ENCODE measurements at places on chromosomes 4 and X.

- no peak for DNase-seq
These were observed 6.3 kb downstream of the SLC49A3 start for GRCh38 chr4:682490-683172.

DNA sequence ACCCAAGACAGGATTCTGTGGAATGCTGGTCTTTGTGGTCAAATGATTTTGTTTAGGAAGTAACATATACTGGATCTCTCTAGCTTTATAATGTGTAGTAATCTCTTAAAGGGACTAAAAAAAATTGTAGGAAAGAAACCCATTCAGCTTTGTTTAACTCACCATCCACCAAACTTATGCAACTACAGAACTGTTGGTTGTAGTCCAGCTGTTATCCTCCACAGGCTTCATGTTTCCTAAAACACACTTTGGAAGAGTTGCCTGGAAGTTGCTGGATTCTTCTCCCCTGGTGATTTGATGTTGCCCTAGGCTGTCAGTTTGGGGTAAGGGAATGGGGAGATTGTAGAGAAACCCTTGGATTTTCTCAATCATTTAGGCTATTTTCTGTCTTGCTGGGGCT is 89.3 kb downstream of the RLIM start:
- DNase-seq, result no peak

DNA sequence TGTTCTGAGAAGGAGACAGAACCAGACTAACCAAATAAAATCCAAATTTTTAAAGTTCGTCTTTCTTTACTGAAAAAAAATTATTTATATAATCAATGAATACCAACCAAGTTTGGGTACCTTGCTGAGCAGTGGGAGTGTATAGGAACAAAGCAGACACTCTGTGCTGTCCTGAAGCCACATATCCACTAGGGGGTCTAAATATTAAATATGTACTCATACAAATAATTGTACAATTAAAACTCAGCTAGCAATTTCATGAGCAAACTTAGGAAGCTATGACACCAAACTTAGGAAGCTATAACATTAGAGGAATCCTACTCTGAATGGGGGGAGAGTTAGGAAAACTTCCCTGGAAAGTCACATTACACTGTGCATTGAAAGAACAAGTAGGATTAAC is 582.0 kb upstream of the EPHA5 start:
- no peak for DNase-seq

GRCh38 chrX:13369256-13370030 is 49.6 kb upstream of the ATXN3L start:
- no peak for DNase-seq

DNA sequence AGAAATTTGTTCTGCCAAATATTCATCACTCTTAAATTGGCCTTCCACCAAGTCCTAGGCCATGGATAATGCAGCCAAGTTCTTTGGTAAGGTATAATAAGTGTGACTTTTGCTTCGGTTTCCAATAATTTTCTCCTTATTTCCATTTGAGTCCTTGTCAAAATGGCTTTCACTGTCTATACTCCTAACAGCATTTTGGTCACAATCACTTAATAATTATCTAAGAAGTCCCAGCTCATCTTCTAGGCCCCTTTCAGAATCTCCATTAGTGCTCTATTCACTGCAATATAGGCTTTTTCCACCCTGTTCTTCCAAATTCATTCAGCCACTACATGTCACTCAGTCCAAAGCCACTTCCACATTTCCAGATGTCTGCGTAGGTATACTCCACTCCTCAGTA is 51.0 kb upstream of the SPIN4 start:
- DNase-seq, result no peak

DNA sequence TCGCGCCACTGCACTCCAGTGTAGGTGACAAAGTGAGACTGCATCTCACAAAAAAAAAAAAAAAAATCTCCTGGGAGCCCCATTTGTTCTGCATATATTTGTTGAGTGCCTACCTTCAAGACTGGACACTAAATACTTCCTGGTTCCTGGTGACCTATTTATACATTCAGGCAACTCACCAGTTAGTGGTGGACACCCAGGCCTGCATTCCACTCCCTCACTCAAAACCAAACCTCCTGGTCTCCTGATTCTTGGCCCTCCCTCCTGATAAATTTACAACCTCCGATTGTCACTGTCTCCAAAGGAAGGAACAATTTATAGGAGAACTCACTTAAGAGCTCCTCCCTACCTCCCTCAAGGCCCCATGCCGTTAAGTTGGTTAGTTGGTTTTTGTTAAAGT is 3.1 kb downstream of the SYAP1 start:
- DNase-seq, result no peak

- DNase-seq, result no peak
These were observed at the start of gene KIT for GRCh38 chr4:54657551-54658251. TSS of gene KIT (plus strand) at chr4:54657957. CDS start at chr4:54658015, 58 bp downstream.

GRCh38 chr4:41653523-41653922 is 95.0 kb downstream of the PHOX2B start:
- DNase-seq, result no peak

GRCh38 chr4:112968451-112969159 is 80.8 kb upstream of the ANK2 start:
- no peak for DNase-seq

- DNase-seq, result no peak
These were observed 336.4 kb upstream of the RASGEF1B start for GRCh38 chr4:81808011-81808672.

DNA sequence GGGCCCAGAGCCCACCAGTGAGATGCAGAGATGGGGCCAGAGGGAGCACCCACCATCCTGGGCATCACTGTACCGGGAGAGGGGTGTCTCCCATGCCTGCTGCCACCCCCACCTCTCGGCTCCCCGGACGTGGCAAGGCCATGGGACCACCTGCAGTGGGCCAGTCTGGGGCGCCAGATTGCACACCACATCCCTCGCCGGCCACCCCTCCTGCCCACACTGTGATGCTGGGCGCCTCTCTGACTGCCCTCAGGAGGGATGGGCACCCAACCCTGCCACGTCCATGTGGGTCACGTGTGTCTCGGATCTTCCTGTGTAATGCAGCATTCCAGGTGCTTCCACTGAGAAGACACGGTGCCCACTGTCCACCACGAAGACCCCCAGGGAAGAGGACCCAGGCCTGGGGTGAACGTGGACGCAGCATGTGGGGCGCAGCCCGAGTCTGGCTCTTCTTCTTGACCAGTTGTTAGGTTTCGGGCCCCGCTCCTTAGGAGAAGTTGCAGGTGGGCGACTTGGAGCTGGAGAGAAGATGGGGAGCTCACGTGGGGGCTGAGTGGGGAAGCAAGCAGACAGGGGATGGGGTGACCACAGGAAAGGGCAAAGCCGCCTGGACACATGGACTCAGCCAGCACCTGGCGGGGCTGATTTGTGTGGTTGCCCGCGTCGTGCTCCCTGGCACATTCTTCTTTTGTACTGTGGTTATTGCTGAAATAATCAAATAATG is 47.7 kb downstream of the ZFYVE28 start:
- DNase-seq, result no peak

- DNase-seq, result no peak
These were observed 31.2 kb upstream of the RAB40A start for GRCh38 chrX:103550415-103551051.

DNA sequence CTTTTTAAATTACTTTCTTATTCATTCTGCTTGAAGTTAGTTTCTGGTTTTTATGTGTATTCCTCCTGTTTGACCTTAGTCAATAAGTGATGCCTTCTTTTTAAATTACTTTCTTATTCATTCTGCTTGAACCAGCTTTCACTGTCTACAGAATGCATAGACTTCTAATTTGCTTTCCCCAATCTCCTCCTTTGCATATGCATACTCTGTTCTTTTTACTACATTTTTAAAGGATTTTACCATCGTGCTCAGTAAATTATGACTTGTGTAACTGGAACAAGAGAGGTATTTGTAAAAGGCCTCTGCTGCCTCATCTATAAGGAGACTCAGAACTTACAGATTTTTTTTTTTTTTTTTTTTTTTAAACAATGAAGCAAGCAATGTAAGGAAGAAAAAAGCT is 228.7 kb downstream of the PPP3CA start:
- no peak for DNase-seq

DNA sequence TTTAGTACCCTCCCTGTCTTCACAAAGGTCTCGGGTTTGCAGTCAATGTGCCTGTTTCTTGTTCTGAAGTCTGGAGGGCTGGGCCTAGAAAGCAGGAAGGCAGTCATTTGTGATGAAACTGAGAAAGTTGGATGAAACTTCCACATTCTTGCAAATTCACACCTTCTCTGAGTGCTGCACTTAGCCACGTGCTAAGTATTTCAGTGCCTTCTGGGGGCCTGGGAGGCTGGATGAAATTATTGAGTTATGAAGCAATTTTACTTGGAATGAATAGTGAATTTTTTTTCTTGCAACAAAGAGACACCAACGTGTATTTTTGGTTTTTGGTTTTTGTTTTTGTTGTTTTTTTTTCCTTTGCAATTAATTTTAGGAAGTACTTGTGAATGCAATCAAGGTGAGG is 71.2 kb downstream of the MSX1 start:
- DNase-seq, result no peak

- no peak for DNase-seq
These were observed 2.1 kb upstream of the GPC4 start for GRCh38 chrX:133417364-133417763.

- DNase-seq, result no peak
These were observed 129.5 kb downstream of the LARP7 start for GRCh38 chr4:112766422-112766821.

GRCh38 chr4:169744601-169745000 is 13.1 kb downstream of the HPF1 start:
- no peak for DNase-seq

- no peak for DNase-seq
These were observed 39.2 kb downstream of the COPS4 start for GRCh38 chr4:83074086-83074704.

GRCh38 chrX:131977619-131978018 is 45.5 kb upstream of the STK26 start:
- no peak for DNase-seq

GRCh38 chr4:100289530-100289888 is 99.2 kb upstream of the DDIT4L start:
- no peak for DNase-seq

DNA sequence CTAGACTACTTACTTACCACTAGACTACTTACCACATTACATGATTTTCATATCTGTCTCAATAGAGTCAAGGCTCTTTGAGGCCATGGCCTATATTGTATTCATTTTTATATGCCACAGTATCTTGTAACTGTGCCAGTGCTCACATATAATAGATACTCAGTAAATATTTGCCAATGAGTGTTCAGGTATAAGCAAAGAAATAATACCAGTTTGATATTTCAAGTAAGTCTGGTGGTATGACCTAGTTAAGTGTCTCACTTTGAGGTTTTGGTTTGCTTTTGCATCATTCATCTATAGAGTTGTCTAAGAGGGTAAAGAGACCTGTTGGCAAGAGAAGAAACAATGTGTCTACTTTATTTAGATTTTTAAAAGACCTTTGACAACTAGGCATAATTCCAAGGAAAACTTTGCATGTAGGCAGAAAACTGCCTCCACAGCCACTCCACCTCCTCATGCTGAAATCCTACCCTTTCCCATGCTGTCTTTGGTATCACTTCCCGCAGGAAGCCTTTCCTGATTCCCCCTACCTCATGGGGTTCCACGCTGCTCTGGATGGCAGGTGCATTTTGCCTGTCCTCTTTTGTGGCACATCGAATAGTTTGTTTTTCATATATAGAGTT is 91.3 kb upstream of the KLHL13 start:
- no peak for DNase-seq

- DNase-seq, result no peak
These were observed 37.0 kb downstream of the SH2D1A start for GRCh38 chrX:124383354-124383753.

DNA sequence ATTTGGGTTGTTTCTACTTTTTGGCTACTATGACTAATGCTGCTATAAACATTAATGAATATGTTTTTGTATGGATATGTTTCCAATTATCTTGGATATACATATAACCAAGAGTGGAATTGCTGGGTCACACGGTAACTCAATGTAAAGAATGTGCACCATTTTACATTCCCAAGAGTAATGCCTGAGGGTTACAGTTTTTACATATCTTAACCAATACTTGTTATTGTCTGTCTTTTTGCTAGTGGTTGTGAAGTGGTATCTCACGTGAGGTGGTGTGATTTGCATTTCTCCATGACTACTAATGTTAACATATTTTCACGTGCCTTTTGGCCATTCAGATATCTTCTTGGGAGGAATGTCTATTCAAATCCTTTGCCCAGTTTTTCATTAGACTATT is 200.3 kb upstream of the MAB21L2 start:
- DNase-seq, result no peak

DNA sequence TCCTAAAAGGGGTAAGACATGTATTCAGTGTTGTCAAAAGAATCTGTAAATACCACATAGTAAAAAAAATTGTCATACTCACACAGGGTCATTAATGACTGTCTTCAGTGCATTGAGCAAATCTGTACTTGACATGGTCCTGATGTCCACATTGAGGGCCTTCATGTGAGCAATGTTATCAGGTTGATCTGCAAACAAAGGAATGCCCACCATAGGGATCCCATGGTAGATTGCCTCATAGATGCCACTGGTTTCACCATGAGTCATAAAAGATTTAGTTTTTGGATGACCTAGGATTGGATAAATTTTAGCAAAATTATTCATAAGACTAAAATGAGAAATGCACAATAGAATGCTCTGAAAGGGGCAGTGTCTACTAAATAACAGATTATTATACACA is 38.1 kb upstream of the UGT2B15 start:
- no peak for DNase-seq

DNA sequence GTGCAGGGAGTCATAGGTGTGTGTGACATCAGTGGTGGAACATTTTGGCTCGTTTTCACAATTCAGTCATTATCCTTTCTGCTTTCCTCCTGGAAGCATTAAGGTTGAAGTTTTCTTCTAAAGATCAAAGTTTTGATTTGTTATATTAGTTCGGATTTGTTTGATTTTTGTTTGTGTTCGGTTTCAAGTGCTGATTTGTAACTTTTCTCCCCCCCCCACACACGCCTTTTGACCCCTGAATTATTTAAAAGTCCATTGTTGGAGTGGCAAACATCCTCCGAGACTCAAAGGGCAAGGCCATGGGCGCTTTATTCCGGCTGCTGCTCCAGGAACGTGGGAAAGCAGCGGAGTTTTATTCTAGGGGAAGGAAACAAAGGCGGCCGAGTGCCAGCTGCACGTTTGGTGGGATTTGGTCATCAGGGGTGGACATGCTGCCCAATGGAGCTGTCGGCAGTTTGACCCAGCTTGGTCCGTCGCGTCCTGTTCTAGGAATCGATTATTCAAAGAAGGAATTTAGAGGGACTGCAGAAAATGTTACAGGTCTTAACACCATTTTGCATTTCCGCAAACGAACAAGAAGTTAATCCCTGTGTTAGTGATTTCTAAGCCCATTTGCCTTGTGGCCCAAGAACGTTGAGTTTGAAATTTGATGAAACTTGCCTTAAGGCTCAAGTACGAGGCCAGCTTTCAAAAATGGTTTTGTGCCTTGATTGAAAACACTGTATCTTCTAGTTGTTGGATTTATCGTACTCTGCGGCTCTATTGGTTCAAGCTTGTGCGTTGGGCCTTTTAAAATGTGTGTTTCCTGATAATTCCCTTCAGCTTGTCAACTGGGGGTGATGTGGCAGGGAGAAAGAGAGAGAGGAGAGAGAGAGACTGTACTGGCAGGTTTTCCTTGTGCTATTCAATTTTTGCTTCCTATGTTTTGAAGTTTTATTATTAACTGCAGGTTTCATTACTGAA is 565 bp upstream of the ZNF41 start:
- no peak for DNase-seq

GRCh38 chrX:18354369-18355223 is at the start of gene SCML2:
TSS of gene SCML2 (minus strand) at chrX:18354688. CDS start at chrX:18334071, 20,617 bp downstream.
- DNase-seq, result no peak

All from stimulated activated CD8-positive, alpha-beta memory T cell treated with anti-CD3 and anti-CD28 coated beads, Interleukin-7, amount 100 ng/mL, for 48 hours (primary cell).